ENCODE measurements at places on chromosomes 2 and 18.
A peak's percentile ranks its signal among the peaks of the same experiment; 100 is the strongest.

- no peak for DNase-seq
Observed at GRCh38 chr2:55415300-55415699, 4.4 kb downstream of the CCDC88A start.

DNA sequence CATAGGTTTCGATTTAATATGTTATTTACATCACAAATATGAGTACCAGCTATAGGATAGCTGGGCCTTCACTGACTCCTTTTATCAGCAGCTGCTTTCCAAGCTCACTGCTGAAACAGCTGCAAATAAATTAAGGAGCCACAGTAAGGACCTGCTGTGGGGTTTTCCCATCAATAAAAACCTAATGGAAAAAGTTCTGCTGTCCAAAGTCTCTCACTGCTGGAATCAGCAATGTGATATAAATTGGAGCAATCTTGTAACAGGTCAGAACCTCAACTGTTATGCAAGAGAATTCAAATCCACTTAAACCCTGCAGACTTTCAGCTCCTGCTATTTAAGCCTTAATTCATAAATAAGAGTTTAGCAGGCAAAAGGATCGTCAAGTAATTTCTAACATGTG, 61.3 kb downstream of the NEB start:
- no peak for DNase-seq

GRCh38 chr2:191304939-191305875, 60.0 kb downstream of the MYO1B start:
- no peak for DNase-seq

GRCh38 chr2:128169497-128169896, 78.5 kb downstream of the UGGT1 start:
- DNase-seq, result no peak

DNA sequence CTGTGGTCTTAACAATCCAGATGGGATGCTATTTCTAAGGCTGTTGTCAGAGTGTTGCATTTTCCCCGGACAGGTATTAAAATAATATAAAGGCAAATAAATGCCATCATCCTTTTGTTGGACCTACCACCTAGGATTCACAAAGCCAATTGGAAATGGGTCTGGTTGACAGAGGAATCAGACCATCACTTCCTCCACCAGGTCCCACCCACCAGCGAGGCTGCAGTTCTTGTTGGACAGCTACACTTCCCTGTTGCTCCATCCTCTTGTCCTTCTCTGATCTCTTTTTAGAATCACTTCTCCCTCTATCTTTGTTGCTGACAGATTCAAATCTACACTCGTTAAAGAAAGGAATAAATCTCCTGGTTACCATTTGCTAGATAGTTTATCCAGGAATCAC, 1.1 kb downstream of the TMEM169 start:
- peak; percentile 14 for DNase-seq

GRCh38 chr2:11385216-11385615, 40.8 kb upstream of the ROCK2 start:
- no peak for DNase-seq

DNA sequence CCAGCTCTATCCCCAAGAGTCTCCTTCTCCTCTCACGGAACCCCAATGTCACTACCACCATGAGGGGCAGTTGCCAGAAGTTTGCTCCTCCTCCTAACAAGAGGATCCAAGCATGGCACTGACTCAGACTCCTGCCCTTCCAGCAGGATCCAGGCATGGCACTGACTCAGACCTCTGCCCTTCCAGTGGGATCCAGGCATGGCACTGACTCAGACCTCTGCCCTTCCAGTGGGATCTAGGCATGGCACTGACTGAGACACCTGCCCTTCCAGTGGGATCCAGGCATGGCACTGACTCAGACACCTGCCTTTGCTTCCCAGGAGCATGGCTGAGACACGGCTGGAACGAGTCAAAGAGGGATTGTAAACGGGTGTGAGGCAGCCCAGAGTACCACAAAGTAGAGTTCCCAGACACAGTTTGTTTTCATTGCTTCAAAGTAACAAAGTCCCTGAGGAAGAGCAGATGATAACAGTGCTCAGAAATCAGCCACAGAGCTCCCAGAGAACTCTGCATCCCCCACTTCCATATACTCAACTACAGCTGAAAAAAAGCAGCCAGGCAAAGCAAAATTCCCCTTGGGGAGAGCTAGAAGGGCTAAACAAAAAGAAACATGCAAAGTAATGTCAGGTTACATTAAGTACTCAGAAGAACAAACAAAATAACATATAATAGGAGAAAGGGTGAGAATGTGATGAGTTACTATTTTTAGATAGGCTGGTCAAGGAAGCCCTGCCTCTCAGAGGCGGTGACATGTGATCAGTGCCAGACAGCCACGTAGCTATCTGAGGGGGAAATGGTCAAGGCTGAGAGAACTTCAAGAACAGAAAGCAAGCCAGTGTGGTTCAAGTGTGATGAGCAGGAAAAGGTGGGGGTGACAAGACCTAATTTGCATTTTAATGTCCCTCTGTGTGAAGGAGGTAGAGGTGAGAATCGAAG, 3.0 kb downstream of the BUB1 start:
- peak; percentile 17 for DNase-seq

GRCh38 chr2:55932843-55933242, 9.3 kb upstream of the EFEMP1 start:
- DNase-seq, result no peak
